ENCODE measurements at places on chromosomes 3 and 15.

DNA sequence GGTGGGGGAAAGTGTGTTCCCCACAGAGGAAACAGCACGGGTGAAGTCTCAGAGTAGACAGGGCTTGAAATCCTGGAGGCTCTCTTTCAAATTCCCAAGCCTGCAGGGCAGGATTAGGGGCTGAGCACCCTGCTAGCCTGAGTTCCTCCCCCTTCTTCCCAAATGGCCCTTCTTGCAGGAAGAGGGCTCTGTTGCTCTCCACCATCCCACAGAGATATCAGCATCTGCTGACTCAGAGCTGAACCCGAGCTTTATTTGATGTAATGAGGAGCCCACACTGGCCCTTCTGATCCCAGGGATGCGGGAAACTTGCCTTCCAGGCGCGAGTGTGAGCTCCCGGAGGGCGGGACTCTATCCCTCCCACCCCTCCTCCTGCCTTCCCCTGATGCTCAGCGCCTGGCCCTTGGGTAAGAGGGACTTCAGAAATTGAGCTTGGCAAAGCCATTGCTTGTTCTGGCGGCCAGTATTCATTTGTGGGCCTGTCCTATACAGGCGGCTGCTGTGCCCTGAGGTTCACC is 1.4 kb upstream of the STRA6 start:
- peak; percentile 20 for DNase-seq

DNA sequence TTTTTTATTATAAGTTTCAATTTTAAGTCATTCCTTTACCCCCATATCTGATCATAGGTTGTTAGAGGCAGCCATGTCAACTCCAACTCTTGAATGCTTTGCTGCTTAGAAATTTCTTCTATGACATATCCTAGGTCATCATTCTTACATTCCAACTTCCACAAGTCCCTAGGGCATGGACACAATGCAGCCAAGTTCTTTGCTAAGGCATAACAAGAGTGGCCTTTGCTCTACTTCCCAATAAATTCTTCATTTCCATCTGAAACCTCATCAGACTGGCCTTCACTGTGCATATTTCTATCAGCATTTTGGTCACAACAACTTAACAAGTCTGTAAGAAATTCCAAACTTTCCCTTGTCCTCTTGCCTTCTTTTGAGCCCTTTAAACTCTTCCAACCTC is 28.5 kb downstream of the TRIM42 start:
- no peak for DNase-seq

DNA sequence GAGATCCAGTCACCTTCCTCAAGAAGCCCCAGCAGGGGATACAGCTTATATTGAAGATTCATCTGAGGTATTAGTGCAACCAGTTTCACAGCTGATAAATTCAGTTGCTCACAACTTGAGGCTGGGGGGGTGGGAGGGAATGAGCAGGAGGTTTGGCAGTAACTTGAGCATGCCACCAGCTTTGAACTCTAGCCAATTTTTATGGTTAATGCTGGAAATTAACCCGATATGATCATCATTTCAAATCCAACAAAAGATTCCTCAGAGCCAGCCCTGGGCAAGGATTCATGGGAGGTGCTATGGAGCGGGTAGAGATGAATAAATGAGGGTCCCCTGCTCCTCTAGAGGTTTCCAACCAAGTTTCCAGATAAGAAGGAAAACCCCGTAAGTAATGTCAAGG is 73.1 kb upstream of the HES1 start:
- no peak for DNase-seq

DNA sequence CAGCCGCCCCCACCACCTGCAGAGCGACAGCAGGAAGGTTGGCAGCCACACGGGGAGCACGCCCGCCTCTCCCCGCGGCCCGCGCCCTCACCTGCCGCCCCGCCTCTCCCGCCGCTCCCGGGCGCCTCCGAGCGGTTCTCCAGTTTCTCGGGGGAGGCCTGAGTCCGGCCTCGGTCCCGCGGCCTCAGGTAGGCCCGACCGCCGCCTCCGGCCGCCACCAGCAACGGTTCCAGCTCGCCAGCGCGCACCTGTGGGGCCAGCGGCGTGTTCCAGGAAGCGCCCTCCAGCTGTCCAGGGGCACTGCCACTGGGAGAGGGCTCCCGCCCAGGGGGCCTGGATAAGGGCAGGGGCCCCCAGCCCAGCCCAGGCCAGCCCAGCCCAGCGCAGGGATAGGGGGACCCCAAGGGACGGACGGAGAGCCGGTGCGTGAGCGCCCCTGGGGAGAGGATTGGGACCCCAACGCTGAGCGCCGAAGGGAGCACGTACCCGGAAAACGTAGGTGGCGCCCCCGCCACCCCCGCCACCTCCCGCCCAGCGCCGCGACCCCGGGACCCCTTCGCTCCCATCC is 2.2 kb downstream of the LTK start:
- no peak for DNase-seq

DNA sequence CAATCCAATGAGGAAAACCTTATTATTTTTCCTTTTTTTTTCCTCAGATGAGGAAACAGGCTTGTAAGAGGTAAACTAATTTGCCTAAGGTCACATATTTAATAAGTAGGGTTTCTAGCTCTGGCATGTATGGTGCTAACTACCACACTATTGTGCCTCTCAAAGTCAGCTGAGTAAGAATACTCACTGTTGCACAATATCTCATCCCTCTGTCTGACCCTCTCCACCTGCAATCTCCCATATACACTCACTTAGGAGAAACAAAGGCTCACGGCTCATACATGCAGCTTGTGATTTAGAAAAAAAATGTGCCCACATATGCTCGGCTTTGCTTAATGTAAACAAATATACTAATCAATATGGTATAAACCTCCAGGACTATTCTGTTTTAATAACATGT is 10.4 kb upstream of the ARIH1 start:
- DNase-seq, result no peak

DNA sequence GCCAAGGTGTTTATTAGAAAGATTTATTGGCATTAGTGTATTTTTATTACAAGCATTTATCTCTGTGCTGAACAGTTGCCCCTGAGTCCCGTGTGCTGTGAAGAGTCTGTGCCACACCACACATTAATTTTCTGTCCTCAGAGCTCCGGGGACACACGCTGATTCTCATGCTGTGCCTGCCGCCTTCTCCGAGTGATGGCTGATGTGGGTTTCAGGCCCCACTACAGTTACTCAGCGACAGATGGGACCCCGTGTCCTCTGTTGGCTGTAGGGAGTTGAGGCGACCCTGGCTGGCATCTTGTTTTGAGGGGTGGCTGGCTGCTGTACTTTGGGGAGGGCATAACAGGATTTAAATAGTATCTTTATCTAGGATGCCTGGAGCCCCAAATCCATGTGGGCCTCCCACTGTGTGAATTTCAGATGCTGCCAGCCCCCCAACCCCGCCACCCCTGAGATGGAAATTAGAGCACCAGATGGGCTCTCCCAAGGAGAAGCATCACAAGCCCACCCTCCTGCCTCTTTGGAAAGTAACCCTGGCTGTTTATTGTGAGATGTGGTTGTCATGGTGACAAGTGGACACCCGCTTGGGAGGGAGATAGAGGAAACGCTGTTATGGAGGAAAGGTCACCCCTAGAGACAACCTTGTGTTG is 185.6 kb downstream of the APBA2 start:
- no peak for DNase-seq

DNA sequence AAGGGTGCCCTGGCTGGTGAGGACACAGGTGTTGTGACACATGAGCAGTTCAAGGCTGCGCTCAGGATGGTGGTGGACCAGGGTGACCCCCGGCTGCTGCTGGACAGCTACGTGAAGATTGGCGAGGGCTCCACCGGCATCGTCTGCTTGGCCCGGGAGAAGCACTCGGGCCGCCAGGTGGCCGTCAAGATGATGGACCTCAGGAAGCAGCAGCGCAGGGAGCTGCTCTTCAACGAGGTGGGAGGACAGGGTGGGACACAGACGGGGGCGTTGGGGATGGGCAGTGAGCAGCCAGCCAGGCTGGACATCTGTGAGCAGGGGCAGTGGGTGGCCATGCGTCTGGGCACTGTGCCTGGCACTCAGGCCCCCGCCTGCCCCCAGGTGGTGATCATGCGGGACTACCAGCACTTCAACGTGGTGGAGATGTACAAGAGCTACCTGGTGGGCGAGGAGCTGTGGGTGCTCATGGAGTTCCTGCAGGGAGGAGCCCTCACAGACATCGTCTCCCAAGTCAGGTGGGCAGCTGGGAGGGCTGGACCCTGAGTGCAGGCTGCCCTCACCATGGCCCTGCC is 10.3 kb downstream of the ANKRD63 start:
- no peak for DNase-seq

DNA sequence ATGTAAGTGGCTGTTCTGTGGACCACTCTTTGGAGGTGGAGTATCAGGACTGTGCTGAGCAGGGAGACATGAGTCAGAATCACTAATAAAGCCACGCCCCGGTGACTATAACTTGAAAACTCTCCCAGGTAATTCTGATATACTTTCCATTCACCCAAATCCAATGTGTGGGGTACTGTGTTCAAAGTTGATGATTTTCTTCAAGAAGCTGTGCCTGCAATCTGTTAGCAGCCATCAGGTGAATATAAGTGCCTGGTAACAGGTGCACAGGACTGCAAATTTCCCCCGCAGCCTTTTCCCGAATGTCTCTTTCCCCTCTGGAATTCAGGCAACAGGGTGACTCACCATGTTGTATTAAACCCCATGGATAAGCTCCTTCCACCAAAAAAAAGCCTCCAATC is 17.0 kb downstream of the MAGI1 start:
- DNase-seq, result peak; percentile 49

- DNase-seq, result peak; percentile 55
Observed at GRCh38 chr3:161413127-161413854, 42.0 kb upstream of the SPTSSB start.

DNA sequence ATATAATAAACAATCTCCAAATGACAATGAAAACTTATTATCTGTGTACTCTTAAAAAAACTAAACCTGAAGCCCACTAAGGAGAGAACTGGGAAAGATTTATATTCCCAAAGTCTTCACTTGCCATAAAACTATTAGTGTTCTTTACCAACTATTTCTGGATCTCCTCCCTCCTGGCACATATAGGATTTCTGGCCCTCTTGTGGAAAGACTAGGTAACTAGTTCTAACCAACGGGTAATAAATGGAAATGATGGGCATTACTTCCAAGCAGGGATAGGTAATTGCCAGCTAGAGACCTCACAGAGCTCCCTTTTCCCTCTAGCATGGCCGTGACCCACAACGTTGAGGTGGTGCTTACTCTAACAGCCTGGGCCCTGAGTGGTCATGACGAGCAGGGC is 110.1 kb downstream of the DNAH12 start:
- peak; percentile 21 for DNase-seq

- no peak for DNase-seq
Observed at GRCh38 chr3:132695422-132695821, 26.8 kb downstream of the NPHP3 start.

- DNase-seq, result no peak
Observed at GRCh38 chr15:52717924-52718323, 38.7 kb upstream of the ATOSA start.

DNA sequence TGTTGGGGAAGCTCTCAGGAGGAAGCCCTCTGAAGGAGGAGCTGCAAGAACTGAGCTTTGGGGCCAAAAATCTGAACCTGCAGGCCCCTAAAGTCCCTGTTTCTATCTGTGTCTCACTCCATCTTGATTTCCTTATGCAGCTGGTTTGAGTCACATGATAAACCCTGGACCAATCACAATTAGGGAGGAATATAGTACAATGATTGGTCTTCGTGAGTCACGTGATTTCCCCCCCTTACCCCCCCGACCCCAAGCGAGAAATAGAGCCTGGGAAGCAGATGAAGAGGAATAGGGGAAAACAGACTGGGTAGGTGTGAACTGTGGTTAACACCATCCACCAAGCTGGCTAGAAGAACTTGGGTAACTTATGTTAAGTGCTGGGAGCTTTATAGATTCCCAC is 12.9 kb downstream of the CRABP1 start:
- no peak for DNase-seq

- peak; percentile 3 for DNase-seq
Observed at GRCh38 chr15:89307046-89307587, 27.5 kb downstream of the POLG start.

All from myocyte (in vitro differentiated cells).